ENCODE measurements at places on chromosomes 7 and 10. TPM values are rescaled to one million over a fixed set of nuclear protein-coding genes. Genes with fewer than 3 reads are reported as not detected.

GRCh38 chr10:113454341-113455061, 98.4 kb upstream of the HABP2 start:
- DNase-seq: no peak

GRCh38 chr7:142568435-142569097, 180.7 kb upstream of the PRSS1 start:
- no peak for DNase-seq

DNA sequence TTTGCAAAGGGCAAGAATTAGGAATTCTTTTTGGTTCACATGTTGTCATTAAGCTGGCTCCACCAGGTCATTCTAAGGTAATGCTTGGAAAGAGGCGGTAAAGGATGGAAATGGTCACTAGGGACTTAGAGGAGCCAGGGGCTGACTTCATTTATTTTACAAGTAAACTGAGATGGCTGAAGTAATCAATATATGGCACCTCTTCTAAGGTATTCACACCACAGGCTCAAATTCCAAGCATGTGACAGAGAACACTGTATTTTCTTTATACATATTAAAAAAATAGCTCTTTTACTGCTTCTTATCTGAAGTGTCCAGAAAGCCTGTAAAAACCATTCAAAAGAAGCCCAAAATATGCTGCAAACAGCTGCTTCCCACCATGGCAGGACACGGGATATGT, 239.0 kb downstream of the GLI3 start:
- no peak for DNase-seq

- DNase-seq: no peak
These were observed 42.7 kb upstream of the CHST3 start for GRCh38 chr10:71921324-71922027.

DNA sequence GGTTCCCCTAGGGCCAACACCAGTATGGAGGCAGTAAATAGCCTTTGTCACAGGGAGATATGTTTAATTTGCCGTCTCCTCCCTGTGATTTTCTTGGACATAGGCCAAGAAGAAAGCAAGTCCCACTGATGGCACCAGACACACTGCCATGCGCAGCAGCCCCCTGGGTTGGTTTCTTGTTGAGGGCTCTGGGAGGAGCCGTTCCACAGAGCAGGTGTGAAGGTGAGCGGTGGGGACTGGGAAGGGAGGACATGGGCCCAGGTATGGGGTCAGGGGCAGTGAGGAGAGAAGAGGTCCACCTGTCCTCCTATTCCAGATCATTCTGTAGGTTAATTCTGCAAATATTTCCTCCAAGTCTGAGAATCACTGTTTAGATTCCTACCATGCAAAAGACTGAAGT, 376.1 kb downstream of the PLXNA4 start:
- no peak for DNase-seq

DNA sequence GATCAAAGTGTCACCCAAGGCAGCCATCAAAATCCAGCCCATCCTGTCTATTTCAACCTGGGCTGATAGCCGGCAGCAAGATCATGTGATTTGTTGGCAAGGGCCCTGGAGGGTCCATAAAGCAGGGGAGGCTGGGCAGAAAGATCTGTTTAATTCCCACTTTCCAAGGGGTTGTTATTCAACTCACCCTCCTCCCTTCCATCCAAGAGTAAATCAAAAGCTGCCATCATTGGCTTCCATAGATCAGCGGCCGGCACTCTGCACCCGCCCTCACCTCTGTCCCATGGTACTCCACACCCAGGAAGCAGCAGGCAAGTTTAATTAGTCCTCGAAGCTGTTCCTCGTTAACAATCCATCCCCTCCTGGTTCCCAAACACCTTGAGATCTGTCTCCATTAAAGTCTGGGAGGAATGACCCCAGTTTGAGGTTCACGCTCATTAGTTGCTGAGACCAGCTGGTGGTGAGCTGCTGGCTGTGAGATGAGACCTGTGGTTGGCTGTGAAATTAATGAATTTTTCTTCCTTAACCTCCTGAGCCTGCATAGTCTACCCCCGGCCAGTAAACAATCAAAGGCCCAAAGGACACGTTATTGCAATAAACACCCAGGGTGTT, 120.6 kb upstream of the CHST15 start:
- DNase-seq: no peak

GRCh38 chr10:16909271-16909767, 92.1 kb upstream of the RSU1 start:
- no peak for DNase-seq

GRCh38 chr10:60747817-60748469, 30.3 kb upstream of the CDK1 start:
- no peak for DNase-seq

DNA sequence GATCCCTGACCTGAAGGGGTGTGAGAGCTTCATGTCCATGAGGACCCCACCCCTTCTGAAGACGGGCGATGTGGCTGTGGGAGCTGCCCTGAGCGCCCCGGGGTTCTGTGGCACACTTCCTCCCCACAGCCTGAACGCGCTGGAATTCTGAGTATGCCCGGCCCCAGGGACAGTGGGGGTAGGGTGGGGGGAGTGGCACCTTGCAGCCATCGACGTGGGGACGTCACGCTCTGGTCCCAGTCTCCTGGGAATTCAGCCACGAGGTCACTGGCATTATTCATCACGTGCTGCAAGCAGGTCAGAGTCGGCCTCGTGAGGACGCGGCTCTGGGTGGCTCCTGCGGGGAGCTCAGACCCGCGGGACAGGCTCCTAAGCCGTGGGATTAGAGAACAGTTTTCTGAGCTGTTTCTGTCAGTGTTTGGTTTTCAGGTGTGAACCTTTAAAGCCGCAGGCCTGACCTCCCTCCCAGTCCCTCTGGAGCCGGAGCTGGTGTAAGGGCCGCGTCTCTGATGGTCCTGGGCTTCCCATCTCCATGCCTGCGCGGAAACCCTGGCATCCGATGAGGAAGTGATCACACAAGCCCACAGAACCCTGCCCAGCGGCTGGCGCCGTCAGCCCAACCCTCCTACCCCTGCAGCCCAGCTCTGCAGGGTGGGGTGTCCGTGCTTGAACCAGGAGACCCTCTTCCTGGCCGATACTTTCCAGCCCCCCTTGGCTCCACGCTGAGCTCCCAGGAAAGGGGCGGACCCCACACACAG, 16.1 kb downstream of the GPR146 start:
- no peak for DNase-seq

- DNase-seq: peak; percentile 35
These were observed 15.8 kb upstream of the CPA1 start for GRCh38 chr7:130364451-130364850.

- peak; percentile 79 for DNase-seq
These were observed at the start of gene HTR7 for GRCh38 chr10:90857635-90858460. Gene HTR7 (minus strand): TSS chr10:90858039. CDS start chr10:90857671, 368 bp downstream.

DNA sequence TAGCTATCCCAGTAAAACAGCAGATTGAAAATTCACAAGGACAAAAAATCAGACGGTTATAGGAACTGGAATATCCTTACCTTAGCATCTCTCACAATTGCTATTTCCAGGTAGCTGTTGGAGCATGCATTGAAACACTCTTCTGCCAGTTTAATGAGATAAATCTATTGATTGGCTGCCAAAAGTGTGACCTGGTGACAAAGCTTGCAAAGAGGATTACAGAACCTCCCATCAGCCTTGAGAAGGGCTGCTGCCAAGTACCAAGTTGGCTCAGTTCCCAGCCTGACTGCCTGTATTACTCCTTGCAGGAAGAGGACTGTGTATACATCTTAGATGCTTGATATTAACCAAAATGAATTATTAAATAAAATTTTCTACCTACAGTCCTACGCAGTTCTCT, 5.1 kb downstream of the PRLHR start:
- no peak for DNase-seq

- DNase-seq: no peak
These were observed 74.0 kb upstream of the SAMD8 start for GRCh38 chr10:75037171-75038153.

DNA sequence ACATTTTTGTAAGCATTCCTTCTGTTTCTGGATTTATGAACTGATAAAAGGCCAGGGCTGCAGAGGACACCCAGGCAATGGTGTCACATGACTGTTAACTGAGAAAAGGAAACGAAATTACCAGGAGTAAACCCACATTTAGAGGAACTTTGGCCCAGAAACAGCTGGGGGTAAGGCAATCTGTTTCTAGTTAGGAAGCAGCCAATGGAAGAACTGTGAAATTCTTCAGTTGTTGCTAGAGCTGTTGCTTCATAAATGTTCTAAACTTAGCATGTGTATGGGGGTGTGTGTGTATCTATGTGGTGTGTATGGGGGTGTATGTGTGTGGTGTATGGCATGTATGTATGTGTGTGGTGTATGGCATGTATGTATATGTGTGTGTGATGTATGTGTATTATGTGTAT, 11.8 kb upstream of the PDCD4 start:
- DNase-seq: no peak

GRCh38 chr10:103062854-103063590, 130.1 kb downstream of the NT5C2 start:
- no peak for DNase-seq

GRCh38 chr7:32039000-32039756, 31.0 kb downstream of the PDE1C start:
- DNase-seq: no peak

GRCh38 chr10:124160176-124160575, 66.8 kb upstream of the CHST15 start:
- DNase-seq: peak; percentile 51

- DNase-seq: no peak
These were observed 13.9 kb downstream of the FKBP6 start for GRCh38 chr7:73341877-73342276.

- DNase-seq: peak; percentile 27
These were observed 99.4 kb downstream of the TCERG1L start for GRCh38 chr10:131211965-131212619.

GRCh38 chr10:76769582-76769981, 868.0 kb downstream of the KCNMA1 start:
- DNase-seq: no peak

GRCh38 chr10:3485057-3485686, 299.8 kb downstream of the KLF6 start:
- no peak for DNase-seq

- DNase-seq: no peak
These were observed 316.1 kb downstream of the CCDC3 start for GRCh38 chr10:12685261-12686058.

GRCh38 chr10:98516352-98516751, 69.6 kb upstream of the HPS1 start:
- no peak for DNase-seq

DNA sequence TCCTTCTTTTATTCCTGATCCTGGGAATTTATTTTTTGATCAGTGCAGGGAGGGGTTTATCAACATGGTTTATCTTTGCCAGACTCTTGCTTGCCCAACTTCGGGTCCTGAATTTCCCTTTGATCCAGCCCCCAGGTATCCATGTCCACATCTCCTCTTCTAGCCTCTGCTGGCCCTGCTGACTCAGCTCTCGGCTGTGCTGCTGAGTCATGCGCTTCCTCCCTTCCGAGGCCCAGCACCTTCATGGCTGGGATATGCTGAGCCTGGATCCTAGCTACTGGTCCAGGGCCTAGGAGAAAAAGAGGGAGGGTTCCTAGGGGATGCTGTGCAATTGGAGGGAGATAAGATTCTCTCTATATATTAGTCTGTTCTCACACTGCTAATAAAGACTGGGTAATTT, 380.7 kb upstream of the SHH start:
- no peak for DNase-seq

- no peak for DNase-seq
These were observed 52.8 kb downstream of the CPEB3 start for GRCh38 chr10:92238054-92238585.

DNA sequence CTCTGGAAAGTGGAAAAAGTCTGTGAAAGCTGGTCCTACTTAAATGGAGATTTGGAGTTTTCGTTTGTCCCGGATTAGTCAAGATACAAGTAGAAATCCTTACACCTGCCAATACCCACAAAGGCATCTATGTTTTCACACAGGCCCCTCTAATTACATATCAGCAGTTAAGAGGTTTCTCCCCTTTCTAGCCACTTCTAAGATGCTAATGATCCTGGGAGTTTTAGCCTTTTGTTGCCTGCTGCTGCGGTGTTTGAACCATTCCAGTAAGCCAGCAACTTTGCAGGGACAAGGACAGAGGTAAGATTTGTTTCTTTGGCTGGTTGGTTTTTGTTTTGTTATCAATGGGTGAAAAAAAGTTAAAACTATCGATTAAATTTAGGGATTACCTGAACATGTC, 5.8 kb upstream of the C1QL3 start:
- no peak for DNase-seq

- no peak for DNase-seq
These were observed 88.2 kb upstream of the HDAC9 start for GRCh38 chr7:18407385-18407784.

GRCh38 chr7:47962262-47962661, 14.0 kb upstream of the PKD1L1 start:
- DNase-seq: no peak

- DNase-seq: no peak
These were observed 70.2 kb upstream of the CCDC71L start for GRCh38 chr7:106731187-106731586.

GRCh38 chr7:142770661-142771352, at the start of gene PRSS2:
Gene PRSS2 (plus strand): TSS chr7:142770970. CDS start chr7:142770983, 13 bp downstream.
- DNase-seq: peak; percentile 31

Gene SKIDA1
- total RNA-seq: 1.8 TPM

Gene MYPN
- total RNA-seq: 196 TPM

Gene SFTPD
- total RNA-seq: 0.54 TPM

Gene ACTL6B
- not detected for total RNA-seq

Gene LMOD2
- total RNA-seq: 1,161 TPM

Gene MYH16
- total RNA-seq: not detected

Gene AKR1C4
- total RNA-seq: not detected

Gene PPIA
- total RNA-seq: 436 TPM

Gene DENND2A
- total RNA-seq: 7.2 TPM

Gene MUC3A
- 0.86 TPM for total RNA-seq
